ENCODE measurements at places on chromosomes 3 and 15.

GRCh38 chr3:61061092-61061723 lies 190.0 kb downstream of the FHIT start:
- no peak for DNase-seq

DNA sequence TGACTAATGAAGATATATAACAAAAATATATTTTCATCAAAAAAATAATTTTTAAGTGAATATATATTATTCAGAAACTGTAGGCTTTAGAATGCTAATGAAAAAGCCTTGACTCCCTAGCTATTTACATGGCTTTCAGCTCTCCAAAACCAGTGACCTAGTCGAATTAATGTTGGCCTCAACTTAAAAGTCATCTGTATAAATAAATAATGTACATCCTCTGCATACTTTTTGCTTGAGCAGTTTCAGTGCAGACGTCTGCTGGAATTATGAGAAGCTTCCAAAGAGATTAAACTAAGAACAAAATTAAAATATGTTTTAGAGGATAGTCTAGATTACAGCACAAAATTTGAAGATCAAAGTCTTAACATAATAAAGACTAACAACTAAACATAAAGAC lies 520.4 kb upstream of the ALCAM start:
- DNase-seq, result no peak

DNA sequence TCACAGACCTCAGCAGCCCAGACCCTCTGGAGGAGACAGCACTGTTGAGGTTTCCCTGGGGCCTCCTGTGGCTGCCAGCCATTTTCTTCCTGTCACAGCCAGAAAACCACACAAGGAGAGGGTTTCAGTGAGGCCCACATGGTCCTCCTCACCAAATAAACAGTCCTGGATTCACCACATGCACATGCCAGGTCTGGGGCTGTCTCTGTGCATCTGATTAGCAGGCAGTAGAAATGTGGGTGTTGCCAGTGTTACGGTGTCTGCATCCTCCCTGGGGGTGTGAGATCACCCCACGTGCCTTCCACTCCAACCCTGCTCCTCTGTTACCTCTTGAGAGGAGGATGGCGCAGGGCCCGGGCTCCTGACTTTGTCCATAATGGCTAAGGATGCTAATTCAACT lies 140.4 kb downstream of the CHDH start:
- no peak for DNase-seq

- no peak for DNase-seq
Observed at GRCh38 chr15:76337696-76338485, 1.3 kb downstream of the ISL2 start.

DNA sequence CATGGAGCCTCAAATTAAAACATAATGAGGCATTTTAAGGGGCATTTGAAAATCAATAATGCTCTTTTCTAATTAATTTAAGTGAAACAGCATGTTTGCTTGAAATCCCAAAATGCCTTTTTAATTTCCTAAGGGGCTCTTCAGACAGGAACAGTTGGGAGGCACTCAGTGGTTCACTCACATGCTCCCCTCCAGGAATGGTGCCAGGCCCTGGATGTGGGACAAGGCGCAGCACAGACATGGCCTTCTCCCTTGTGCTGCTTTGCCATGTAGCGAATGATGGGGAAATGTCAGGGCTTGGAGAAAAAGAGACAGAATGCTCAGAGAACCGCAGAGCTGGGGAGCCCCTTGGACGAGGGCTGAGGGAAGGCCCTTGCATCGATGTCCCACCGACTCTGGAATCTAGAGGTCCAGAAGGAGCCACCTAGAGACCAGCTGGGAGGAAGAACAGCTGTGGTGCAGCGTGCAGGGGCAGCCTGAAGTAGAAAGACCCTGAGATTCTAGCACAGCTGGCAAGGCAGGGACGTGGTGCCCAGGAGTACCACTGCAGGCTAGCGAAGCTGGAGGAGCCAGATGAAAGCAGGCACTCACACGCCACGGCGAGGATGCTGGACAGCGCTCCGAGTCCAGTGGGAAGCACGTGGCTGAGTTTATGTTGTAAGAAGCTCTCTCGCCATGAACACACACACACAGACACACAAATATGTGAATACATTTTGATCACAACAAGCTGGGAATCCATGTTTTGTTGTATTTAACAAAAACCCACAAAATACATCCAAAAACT lies 27.0 kb downstream of the NSMCE3 start:
- no peak for DNase-seq

DNA sequence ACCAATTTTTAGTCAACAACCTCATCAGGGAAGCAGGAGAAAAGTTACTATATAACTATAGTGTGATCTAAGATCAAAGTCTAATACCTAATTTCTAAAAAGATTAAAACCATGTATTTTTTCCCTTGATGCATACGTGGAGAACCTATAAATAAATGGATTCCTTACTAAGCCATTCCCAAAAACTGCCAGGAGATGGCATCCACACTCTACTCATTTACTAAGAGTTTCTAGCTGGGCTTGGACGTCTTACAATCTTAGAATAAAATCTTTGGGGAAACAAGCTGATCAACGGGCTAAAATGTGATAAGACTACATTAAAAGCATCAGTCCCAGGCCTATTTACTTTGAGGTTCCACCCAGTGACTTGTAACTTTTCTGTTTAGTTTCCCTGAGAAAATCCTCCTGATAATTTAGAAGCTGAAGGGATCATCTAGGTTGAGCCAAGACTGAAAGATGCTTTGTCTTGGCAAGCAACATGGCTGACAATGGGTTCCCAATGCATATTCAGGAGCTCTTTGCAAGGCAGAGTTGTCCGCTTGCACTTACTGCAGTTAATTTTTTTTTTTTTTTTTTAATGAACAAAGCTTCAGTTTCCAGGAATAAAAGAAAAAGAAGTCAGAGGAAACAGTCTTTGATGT lies 85.5 kb upstream of the FGF12 start:
- no peak for DNase-seq

- DNase-seq, result no peak
Observed at GRCh38 chr3:184669578-184669977, 42.3 kb downstream of the MAGEF1 start.

DNA sequence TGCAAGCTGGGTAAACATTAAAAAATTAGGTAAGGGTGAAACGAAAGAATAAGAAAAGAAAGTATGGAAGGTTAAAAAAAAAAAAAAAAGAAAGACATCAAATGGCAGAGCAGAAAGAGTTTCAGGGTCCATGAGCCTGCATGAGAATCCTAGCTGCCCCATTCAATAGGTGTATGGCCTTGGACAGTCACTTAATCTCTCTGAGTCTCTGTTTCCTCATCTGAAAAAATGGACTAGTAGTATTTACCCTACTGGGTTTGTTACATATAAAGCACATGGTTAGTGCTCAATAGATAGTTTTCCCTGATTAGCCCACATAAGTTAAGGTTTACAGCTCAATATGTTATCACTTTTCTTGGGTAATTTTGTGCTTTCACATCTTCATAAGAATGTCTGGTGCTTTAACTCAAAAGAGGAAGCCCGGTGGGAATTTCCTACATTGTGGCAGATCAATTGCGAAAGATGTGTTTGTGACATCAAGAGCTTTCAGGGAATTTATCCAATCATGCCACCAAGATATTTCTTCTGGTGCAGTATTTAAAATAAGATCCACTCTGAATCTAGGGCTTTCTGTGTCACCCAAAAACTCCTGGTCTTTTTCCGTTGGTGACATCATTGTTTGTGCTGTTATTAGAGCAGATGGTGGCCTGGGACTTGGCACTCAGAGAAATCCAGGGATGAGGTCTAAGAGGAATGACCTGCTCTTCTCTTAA lies 57.2 kb upstream of the UBE2E1 start:
- no peak for DNase-seq

GRCh38 chr3:123755085-123755484 lies 129.0 kb downstream of the MYLK start:
- no peak for DNase-seq

DNA sequence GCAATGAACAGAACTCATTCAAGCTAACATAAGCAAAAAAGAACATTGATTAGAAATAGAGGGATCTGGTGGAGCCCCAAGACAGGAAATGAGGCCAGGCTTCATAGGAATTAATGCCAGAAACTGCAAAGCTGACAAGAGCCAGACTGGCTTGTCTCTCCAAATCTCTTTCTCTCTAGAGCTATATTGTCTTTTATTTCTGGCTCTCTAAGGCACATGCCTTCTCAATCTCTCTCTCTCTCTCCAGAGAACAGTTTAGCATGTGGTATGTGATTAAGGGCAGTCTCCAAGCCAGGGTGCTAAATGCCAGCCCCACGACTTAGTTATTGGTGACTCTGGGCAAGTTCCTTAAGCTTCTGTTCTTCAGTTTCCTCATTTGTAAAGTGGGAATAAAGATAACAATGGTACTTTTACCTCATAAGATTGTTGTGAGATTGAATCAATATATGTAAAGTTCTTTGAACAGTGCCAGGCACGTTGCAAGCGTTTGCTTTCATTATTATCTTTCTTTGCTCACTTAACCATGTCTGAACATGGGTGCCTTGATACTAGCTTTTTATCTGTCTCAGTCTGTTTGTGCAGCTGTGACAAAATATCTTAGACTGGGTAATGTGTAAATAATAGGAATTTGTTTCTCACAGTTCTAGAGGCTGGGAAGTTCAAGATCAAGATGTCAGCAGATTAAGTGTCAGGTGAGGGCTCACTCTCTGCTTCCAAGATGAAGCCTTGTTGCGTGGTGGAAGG lies 123.2 kb downstream of the BDH1 start:
- DNase-seq, result no peak

GRCh38 chr3:131597816-131598215 lies 95.0 kb upstream of the MRPL3 start:
- no peak for DNase-seq

GRCh38 chr15:93469994-93470393 lies 381.0 kb upstream of the RGMA start:
- DNase-seq, result no peak

- no peak for DNase-seq
Observed at GRCh38 chr3:127833281-127834032, 11.1 kb upstream of the MGLL start.

- DNase-seq, result no peak
Observed at GRCh38 chr3:131819381-131820055, 215.3 kb downstream of the CPNE4 start.

DNA sequence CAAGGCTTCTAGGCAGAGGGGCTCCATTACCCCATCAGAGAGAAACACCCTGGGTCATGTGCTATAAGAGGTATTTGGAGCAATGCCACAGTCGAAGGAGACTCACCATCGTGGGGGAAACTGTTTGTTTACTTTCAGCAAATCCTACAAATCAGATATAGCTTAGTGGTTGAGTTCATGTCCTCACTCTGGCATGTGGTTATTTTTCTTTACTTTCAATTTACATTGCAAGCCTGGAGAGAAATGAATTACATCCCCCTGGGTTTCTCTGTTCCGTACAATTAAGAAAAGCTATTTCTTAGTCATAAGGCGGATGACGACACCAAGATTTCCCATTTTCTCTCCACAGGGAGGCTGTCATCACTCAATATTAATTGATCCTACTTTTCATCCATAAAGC lies 36.9 kb downstream of the RFTN1 start:
- no peak for DNase-seq

DNA sequence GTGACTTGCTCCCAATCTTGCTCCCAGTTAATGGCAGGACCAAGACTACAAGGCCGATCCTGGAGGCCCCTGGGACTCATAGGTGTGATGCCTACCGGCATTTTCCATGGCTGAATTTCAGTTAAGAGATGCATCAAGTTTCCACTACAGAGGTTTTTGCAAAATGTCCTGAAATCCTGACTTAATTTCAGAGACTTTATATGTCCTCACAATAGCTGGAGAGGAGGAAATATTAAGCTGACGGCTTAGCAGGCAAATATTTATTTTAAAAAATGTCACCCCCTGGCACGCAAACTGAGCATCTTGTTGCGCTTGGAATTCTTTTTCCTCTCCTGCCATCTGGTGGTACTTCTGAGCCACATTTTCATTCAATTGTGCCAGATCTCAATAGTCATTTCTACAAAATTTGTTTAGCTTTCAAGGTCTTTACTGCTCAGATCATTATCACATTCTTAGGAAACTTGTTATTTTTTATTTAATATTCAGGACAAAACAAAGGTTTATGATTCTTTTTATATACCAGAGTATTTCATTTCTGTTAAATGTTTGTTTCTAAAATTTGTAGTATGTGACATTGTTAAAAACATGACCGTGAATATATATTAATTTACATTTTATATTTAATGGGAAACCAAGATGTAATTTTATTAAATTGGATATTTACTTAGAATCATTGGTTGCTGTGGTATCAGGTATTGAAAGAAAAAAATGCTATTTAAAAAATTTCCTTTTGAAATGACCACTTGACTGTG lies 189.2 kb upstream of the THRB start:
- no peak for DNase-seq

DNA sequence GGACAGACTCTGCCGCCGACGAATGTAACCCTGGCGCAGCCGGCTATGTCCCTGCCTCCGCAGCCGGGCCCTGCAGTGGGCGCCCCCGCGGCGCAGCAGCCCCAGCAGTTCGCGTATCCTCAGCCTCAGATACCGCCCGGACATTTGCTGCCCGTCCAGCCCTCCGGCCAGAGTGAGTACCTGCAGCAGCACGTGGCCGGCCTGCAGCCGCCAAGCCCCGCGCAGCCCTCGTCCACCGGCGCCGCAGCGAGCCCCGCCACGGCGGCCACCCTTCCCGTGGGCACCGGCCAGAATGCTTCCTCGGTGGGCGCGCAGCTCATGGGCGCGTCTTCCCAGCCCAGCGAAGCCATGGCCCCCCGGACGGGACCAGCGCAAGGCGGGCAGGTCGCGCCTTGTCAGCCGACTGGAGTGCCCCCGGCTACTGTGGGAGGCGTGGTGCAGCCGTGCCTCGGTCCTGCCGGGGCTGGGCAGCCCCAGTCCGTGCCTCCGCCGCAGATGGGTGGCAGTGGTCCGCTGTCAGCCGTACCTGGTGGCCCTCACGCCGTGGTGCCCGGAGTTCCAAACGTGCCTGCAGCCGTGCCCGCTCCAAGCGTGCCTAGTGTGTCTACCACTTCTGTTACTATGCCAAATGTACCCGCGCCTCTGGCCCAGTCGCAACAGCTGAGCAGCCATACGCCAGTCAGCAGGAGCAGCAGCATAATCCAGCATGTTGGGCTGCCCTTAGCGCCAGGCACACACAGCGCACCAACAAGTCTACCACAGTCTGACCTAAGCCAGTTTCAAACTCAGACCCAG lies 2.4 kb downstream of the TSC22D2 start:
- peak; percentile 24 for DNase-seq

- DNase-seq, result no peak
Observed at GRCh38 chr3:8845641-8846040, 76.2 kb upstream of the OXTR start.

DNA sequence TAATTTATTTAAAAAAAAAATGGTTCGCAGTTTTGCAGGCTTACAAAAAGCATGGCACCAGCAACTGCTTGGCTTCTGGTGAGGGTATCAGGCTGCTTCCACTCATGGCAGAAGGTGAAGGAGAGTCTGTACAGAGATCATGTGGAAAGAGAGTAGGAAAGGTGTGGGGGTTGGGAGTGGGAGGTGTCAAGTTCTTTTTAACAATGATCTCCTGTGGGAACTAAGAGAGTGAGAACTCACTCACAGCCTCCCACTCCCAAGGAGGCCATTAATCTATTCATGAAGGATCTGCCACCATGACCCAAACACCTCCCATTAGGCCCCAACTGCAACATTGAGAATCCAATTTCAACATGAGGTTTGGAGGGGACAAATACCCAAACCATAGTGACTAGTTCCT lies 21.1 kb upstream of the ACTL6A start:
- no peak for DNase-seq

All from activated naive CD4-positive, alpha-beta T cell treated with Interleukin-2 at 50 U/mL for 16 hours (primary cell).